Tongue (tissue), 3 donors: ENCODE measurements at places on chromosomes 1 and 21. TPM values are rescaled to one million over a fixed set of nuclear protein-coding genes. Genes with fewer than 3 reads are reported as not detected.

The FAM229A gene
- total RNA-seq, result 0.82 TPM

DNA sequence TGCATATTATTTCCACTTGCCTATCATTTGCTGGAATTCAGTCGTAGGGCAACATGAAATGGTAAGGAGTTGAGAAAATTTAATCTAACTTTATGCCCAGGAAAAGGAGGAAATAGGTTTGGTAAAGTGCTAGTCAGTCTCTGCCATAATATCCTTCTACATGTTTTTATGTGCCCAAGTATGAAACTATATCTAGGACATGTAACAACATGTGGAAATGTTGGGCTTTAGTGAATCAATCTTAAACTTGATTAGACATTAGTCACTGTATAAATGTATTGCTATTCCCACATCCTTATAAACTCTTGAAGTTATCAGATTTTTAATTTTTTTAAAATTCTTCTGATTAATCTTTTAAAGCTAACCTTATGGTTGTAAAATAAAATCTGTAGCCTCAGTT is 204.7 kb upstream of the ZRANB2 start:
- DNase-seq, result no peak

The ROR1 gene
- 13.6 TPM for total RNA-seq

The CYP2J2 gene
- total RNA-seq, result 24.1 TPM

The GPX7 gene
- 138 TPM for total RNA-seq

The FALEC gene
- total RNA-seq, result not detected

DNA sequence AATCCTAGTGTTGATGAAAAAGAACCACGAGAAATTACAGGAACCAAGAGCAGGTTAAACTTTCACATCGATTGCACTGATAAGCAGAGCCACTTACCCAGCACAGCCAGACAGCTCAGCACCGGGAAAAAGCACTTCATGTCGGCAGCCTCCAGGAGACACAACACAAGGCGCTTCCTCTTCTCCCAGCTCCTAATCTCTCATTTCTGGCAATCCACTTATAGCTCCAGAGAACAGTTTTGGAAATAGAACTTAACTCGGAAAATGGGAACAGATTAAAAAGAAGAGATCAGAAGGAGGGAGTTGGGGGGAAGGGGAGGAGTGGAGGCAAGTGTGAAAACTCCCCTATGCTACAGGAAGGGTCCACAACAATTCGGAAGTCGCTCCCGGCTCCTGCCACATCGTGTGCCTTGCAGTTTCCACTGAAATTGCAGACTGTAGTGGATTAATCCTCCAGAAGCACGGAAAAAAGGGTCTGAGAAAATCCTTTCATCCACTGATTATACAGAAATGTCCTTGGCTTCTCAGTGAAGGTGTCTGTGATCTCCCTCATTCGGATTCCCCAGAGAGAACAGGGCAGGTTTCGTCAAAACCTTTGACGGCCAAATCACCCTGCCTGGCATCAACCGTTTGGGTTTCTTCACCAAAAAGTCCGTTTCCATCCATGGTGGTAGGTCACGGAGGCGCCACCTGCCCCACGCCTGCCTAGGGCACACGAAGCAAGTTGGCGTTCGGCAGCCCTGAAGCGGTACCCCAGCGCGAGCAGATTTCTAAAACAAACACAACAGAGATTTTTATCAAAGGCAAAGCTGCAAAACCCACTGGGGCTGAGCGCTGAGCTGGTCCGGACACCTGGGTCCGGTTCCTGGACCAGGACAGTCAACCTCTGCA is 1.1 kb downstream of the IGSF3 start:
- DNase-seq, result peak; percentile 42

The FCRL1 gene
- total RNA-seq, result 1.2 TPM

GRCh38 chr21:45643021-45643980 is at the start of gene PCBP3:
Gene PCBP3, plus strand, starts transcription at chr21:45643725. Its CDS starts 206,361 bp downstream, at chr21:45850086.
- peak; percentile 95 for DNase-seq

DNA sequence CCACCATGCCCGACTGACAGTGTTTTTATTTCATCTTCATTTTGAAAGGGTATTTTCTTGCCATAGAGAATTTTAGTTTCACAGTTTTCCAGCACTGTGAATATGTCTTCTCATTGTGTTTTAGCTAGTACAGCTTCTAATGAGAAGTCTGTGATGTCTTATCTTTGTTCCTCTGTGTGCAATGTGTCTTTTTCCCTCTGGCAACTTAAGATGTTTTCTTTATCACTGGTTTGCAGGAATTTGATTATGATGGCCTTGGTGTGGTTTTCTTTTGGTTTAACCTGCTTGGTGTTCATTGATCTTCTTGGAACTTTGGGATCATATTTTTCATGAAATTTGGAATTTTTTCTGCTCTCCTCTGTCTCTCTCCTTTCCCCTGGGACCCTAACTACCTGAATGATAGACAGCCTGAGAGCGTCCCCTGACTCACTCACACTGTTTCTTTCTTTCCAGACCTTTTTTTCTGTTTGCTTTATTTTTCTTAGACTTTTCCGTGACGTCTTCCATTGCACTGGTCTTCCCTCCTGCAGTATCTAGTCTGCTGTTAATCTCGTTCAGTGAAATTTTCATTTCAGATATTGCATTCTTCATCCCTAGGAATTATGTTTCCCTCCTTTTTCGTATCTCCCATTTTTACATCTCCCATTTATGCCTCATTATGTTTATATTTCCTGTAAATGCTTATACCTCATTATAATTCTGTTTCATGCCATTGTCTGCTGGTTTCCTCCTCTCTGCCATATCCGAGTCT is 48.5 kb downstream of the PDE9A start:
- no peak for DNase-seq

GRCh38 chr1:214840356-214840755 is 237.4 kb downstream of the CENPF start:
- no peak for DNase-seq

- no peak for DNase-seq
These were observed 15.8 kb downstream of the UBE4B start for GRCh38 chr1:10048601-10049000.

DNA sequence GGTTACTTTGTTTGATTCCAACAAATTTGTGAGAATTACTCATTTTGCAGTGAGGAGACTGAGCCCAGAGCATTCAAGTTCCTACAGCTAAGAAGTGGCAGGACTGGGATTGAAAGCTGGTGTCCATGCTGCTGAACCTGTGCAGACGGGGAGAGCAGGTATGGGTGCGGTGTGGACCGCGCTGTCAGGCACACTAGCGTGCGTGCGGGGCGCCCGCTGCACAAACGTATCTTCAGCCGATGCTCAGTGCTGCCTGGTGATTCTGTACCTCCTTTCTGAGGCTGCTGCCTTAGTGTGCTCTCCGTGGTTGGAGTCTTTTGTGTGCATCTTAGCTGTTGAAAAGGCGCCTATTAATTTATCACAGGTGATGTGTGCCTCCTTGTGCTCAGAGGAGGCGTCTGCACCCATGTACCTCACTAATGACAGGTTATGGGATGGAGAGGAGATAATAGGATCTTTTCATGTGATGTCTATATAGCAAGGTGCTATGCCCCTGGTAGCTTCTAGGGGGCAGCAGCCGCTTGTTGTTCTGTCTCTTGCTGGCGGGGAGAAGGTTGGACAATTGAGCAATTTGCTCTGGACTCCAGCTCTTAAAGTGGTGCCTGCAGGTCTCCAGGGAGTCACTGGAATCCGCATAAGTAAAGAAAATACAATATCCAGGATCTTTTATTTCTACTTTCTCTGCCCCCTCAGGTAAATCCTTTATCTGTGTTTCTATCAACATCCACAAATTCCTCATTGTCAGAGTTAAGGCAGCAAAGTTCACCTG is 32.5 kb downstream of the PEX14 start:
- DNase-seq, result peak; percentile 70

The LCE3E gene
- not detected for total RNA-seq

DNA sequence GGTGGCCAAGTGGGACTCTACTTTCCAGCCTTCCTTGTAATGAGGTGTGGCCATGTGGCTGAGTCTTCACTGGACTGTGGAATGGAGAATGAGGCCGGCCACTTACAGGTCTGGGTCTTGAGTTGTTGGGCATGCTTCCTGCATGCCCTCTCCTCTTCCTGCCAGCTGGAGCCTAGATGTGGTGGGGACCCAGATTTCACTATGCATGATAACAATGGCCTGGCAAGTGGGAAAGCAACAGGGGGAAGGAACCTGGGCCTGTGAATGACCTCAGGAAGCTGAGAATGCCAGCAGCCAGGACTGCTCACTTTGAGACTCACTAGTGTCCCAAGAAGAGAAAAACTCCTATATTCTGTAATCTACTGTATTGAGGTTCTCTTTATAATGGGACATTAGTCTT is 8.5 kb upstream of the SLC26A9 start:
- DNase-seq, result no peak

GRCh38 chr1:228650946-228651345 is 84.3 kb upstream of the RHOU start:
- no peak for DNase-seq

DNA sequence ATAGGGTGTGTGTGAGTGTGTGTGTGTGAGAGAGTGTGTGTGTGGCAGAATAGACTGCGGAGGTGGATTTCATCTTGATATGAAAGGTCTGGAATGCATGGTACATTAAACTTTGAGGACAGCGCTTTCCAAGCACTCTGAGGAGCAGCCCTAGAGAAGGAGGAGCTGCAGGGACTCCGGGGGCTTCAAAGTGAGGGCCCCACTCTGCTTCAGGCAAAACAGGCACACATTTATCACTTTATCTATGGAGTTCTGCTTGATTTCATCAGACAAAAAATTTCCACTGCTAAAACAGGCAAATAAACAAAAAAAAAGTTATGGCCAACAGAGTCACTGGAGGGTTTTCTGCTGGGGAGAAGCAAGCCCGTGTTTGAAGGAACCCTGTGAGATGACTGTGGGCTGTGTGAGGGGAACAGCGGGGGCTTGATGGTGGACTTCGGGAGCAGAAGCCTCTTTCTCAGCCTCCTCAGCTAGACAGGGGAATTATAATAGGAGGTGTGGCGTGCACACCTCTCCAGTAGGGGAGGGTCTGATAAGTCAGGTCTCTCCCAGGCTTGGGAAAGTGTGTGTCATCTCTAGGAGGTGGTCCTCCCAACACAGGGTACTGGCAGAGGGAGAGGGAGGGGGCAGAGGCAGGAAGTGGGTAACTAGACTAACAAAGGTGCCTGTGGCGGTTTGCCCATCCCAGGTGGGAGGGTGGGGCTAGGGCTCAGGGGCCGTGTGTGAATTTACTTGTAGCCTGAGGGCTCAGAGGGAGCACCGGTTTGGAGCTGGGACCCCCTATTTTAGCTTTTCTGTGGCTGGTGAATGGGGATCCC is 18.3 kb upstream of the HDAC1 start:
- no peak for DNase-seq

The PAPPA2 gene
- 3.8 TPM for total RNA-seq

The COL16A1 gene
- total RNA-seq, result 158 TPM

DNA sequence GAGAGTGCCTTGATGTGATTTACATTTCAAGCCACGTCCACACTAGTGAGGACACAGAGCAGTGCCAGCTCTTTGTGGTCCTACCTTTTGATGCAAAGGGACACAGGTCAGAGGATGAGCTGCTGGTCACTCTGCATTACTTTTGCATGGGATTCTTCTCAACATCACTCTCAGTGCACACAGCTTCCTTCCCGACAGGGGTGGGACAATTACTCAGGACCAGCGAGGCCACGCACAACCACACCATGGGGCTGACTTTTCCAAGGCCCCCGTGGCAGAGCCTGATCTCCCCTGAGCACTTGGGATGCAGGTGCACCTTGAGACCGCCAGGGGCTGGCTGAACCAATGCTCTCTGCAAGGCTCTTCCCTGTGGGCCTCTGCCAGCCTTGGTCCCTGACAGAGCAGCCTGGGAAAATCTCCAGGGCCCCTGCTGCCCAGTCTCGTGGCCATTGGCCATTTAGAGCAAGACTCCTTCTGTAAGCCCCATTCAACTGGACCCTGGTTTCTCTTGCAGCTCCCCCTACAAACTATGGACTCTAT is 13.2 kb upstream of the PRAMEF12 start:
- DNase-seq, result no peak

GRCh38 chr1:112060261-112060660 is 70.8 kb upstream of the KCND3 start:
- no peak for DNase-seq

GRCh38 chr1:94660994-94661393 is 119.4 kb upstream of the F3 start:
- no peak for DNase-seq

DNA sequence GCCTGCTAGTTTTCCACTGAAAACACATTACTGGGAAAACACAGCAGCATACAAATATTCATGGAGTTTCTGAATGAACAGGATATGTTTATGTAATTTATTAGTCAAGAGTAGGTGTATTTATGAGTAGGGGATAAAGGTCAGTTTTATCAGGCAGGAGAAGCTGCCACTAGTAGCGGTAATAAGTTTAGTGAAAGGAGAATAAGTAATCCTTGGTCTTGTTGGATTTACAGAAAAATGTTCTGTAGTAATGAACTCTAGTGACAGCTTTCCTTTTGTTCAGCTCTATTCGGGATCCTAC is 1.2 kb downstream of the MAST2 start:
- DNase-seq, result no peak

GRCh38 chr1:79150576-79150975 is 144.0 kb upstream of the ADGRL4 start:
- peak; percentile 38 for DNase-seq

GRCh38 chr1:99855914-99856450 is 5.8 kb downstream of the AGL start:
- DNase-seq, result no peak
